NCI-H446 (cell line): ENCODE measurements at places on chromosomes 7 and 10.

- no peak for DNase-seq
Measured at GRCh38 chr10:66713387-66713786, 212.4 kb upstream of the LRRTM3 start.

DNA sequence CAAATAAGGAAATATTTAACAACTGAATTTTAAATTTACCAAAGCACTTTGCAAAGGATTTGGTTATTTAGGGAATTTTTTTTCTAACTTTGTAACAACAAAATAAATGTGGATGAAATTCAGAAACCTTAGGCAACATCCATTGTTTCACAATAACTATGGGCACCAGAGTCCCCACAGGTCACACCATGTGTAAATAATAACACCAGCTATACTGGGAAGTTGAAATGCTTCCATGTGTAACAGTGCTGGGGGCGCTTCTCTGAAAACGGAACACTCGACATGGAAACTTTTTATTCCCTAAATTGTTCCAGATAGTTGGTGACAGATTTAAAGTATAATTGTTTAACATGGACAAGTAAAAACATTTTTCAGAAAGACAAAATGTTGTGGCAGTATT lies 818.6 kb downstream of the TNS3 start:
- no peak for DNase-seq

GRCh38 chr7:14630048-14630447 lies 272.5 kb downstream of the DGKB start:
- no peak for DNase-seq

DNA sequence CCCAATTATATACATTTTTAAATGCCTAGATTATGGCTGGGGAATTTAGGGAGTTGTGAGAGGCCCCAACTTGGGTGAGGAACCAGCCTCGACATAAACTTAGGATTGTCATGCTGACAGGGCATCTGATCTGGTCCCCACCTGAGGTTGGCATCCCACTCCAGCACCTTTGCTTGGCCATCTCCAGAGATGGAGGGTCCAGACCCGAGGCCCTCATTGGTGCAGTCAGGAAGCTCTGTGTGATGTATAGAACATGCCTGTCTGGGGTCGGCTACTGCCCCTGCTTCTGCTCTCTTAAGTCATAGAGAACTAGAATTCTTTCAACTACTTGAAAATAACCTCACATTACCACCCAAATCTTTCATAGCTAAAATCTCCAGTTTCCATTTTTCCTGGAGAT lies 153.8 kb downstream of the NRF1 start:
- DNase-seq = no peak

DNA sequence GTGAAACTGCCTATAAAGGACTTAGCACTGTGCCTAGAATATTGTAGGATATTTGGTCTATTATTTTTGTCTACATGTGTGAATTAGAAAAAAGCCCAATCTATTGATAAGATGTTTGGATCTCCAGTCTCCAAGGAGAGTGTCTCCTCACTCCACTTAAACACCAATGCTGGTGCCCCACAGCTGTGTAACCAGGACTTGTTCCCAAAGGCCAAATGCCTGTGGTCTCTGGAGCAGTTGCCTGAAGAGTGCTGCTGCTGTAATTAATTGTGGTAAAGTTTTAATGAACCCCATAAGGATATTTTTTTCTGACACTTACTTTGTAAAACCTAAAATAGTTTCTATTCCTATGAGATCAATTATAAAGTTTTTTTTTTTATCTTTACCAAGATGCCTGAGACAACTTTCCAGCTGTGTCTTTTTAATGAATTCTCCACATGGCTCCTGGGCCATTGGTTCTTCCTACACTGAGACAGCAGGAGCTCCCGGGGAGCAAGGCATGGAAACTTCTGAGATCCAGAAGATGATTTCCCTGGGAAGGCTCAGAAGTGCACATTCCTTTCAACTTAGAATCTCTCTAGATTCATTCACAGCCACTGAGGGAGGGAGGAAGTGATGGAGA lies 11.2 kb upstream of the OR2A5 start:
- no peak for DNase-seq

GRCh38 chr10:116688241-116688711 lies 54.1 kb downstream of the HSPA12A start:
- no peak for DNase-seq

DNA sequence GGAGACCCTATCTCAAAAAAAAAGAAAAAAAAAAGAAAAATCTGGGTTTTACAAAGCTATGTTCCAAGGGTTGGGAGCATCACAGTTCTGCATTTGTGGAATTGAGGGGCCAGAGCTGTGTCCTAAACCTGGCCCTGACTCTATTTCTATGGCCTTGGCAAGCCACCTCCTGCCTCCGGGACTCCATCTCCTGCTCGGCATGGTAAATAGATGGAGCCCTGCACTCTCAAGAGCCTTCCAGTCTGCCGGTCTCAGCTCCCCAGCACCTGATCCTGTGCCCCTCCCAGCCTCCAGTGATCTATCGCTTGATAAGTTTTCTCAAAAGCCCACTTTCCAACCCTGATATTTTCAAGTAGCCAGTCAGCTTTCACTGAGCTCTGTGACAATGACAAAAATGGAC lies 43.0 kb downstream of the KCNH2 start:
- no peak for DNase-seq

- DNase-seq = no peak
Measured at GRCh38 chr10:127386606-127387327, 162.3 kb upstream of the NPS start.

DNA sequence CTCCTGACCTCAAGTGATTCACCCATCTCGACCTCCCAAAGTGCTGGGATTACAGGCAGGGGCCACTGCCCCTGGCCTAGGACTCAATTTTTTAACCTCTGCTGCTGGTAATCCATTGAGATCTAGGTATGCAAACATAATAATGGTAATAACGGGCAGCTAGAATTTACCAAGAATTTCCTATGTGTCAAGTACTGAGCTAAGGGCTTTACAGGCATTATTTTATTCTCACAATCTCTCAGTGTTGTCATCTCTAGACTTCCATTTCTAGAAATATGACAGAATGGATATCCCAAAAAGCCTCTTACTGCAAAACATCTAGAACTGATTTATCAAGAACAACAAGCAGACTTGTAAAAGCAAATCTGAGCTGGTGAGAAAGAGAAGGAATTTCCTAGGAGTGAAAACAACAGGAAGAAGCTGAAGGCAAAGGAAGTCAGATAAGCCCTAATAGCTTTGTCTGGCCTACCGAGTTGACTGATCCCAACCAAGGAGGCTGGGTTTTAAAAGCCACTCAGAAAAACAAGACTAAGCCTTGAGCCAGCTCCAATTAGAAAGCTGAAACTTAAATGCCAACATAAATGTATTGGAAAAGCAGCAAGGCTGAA lies 70.6 kb downstream of the CCDC71L start:
- no peak for DNase-seq

DNA sequence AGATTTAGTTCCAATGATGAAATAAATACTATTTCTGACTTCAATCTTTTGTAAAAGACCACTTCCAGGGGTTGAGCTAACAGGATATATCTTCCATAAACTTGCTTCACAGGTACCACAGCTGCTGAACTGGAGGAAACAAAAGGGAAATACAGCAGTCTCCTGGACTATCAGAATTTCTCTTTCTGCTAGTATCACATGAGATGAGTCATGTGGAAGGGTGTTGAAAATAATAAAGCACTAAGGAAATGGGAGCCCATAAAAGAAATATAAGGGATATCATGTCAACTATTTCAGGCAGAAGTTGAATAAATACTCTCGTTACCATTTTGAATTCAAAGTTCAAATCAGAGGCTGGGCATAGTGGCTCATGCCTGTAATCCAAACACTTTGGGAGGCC lies 250.3 kb upstream of the NFE2L3 start:
- no peak for DNase-seq

GRCh38 chr7:121433775-121434174 lies 37.7 kb upstream of the FAM3C start:
- no peak for DNase-seq

GRCh38 chr7:35250452-35250851 lies 3.4 kb downstream of the TBX20 start:
- no peak for DNase-seq

- DNase-seq = no peak
Measured at GRCh38 chr7:76054123-76055120, 6.5 kb downstream of the MDH2 start.

GRCh38 chr7:88866265-88866863 lies 70.8 kb upstream of the TEX47 start:
- DNase-seq = no peak

- DNase-seq = no peak
Measured at GRCh38 chr7:123944395-123944794, 19.4 kb downstream of the SPAM1 start.

DNA sequence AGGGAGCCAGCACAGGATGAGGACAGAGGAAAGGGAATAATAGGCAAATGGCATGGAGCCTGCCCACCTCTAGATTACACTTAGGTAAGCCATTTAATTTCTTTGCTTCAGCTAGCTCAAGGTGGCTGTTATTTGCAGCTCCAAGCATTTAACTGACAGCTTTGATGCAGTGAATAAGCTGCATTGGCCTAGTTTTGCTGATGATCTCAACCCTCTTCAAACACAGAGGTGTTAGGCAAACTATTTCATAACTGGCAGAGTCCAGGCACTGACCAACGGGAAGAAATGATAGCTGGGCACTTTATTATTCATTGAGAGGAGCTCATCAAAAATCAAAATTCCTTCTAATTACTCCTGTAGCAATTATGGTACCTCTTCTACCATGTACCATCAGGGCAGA lies 317.4 kb downstream of the BMPER start:
- DNase-seq = no peak

- DNase-seq = no peak
Measured at GRCh38 chr7:9761224-9761623, 1212.4 kb upstream of the PHF14 start.

DNA sequence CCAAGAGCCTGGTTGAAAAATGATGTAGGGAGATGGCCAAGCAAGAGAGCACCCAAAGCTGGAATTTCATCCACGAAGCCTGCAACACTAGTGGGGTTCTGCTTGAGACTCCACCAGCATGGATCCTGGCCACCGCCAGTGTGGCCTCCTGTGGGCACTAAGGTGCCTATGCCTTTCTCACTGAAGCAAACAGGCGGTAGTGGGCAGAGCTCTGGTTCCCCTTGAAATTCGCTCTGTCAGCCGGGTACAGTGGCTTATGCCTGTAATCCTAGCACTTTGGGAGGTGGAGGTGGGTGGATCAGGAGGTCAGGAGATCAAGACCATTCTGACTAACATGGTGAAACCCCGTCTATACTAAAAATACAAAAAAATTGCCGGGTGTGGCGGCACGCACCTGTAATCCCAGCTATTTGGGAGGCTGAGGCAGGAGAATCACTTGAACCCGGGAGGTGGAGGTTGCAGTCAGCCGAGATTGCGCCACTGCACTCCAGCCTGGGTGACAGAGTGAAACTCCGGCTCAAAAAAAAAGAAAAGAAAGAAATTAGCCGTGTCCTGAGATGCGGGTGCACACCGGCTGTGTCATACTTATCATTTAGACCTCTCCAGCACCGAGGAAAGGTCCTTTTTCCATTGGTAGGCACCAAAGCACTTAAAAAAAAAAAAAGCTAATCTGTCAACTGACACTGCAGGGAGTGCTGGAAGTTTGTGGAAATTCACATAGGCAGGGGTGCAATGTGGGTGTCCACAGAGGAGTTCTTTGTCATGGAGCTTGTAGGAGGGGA lies 28.3 kb downstream of the CCM2 start:
- no peak for DNase-seq

DNA sequence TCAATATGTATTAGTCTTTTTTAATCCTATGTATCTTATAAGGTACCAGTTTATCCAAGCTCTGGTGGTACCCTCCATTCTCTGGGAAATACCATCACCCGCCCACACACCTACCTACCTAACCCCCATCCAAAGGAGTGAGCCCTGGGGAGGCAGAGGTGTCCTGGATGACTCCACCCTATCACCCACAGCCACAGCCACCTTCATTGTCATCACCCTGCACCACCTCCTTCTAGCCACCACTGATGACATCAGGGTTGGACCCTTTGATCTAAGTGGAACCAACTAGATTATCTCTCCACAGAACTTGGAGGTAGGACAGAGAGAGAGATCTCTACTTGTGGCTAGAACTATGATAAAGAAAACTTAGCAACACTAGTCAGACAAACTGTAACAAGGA lies 259.4 kb downstream of the PARD3 start:
- no peak for DNase-seq

GRCh38 chr10:116232613-116233012 lies 40.4 kb downstream of the GFRA1 start:
- no peak for DNase-seq

- peak; percentile 61 for DNase-seq
Measured at GRCh38 chr10:63738410-63738809, 217.2 kb downstream of the REEP3 start.

GRCh38 chr10:110285501-110285900 lies 19.2 kb downstream of the SMNDC1 start:
- no peak for DNase-seq

DNA sequence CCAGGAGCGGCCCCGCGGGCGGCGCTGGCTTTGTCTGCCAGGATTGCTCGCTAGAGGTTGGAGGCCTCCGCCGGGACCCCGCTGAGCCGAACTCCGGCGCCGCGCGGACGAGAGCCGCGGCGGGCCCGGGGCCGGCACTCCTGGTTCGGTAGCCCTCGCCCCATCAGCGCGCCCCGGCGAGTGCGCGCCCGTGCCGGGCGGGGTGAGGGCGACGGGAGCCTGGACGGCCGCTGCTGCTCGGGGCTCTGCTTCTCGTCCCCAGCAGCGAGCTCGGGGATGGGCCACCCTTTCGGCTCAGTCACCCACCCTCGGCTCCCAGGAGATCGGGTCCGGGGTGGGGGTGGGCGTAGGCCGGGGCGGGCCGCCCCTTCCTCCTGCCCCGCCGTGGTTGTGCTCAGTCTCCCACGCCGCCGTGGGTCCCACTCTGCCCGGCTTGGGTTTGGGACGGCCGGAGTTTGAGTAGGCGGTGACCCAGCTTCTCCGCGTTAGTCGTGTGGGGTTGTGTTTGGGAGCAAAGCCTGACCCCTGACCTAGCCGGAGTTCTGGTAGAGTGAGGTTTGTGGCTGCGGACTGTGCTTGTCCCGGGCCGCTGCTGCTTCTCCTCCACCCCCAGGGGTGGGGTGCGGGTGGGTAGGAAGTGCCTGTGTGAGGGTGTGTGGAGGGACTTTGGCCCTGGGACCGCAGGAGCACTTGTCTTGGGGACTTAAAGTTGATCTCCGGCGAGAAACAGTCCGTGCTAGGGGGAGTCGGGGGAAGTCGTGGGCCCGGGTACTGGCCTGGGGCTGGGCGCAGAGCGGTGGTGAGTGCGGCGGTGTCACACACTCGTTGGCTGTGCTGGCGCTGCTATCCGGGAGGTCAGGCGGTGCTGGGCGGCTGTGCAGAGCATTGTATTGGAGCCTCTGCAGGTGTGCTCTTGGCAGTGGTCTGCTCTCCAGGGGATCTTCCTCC lies 677 bp downstream of the TSPAN14 start:
- no peak for DNase-seq

- no peak for DNase-seq
Measured at GRCh38 chr7:1567896-1568510, 1.8 kb downstream of the PSMG3 start.

- no peak for DNase-seq
Measured at GRCh38 chr7:95001258-95001657, 93.9 kb downstream of the PPP1R9A start.

- no peak for DNase-seq
Measured at GRCh38 chr10:96325719-96326373, 21.6 kb downstream of the DNTT start.

- no peak for DNase-seq
Measured at GRCh38 chr7:116843378-116843777, 19.0 kb upstream of the CAPZA2 start.
